ENCODE measurements at places on chromosomes 5 and 9. TPM values are rescaled to one million over a fixed set of nuclear protein-coding genes. Genes with fewer than 3 reads are reported as not detected.

The PDLIM7 gene
- total RNA-seq, result 23.4 TPM

The RLN2 gene
- not detected for total RNA-seq

The EPB41L4B gene
- 16.5 TPM for total RNA-seq

The CDO1 gene
- 3.5 TPM for total RNA-seq

The SELENOP gene
- 311 TPM for total RNA-seq

All from lower leg skin (tissue), 4 donors.